SK-N-MC (cell line): ENCODE measurements at places on chromosomes 16 and 17.

GRCh38 chr16:73020409-73020884 lies 27.5 kb downstream of the ZFHX3 start:
- DNase-seq, result no peak

DNA sequence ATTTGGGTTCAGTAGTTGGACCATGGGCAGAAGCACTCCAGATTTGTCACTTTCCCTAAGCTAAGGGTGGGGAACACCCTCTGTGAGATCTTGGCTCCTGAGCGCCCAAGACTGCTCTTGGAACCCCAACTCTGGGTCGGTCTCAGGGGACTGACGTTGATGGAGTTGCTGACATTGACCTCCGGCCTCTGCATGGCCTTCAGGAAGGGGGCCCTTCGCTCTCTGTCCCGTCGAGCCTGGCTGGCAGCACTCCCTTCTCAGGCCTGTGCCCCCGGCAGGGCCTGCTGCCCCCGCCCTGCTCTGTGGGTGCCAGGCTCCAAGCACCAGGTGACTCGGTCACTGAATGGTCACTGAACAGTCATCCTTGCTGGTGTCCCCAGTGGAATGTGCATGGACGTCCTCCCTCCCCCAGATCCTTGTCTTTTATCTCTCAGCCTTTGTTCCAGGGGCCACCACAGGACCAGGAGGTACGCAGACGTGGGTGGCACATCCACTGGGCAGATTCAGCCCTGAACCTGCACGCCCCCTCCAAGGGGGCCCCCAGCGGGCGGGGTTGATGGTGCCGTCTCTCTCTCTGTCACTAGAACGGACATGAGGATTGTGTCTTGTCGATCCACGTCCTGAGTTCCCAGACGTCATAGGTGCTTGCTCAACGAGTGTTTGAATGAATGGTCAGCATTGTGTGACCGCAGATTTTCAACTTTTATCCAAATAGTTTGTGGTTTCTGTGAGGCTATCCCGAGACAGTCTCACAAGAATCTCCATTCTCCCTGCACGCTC lies 314.5 kb downstream of the SEC14L1 start:
- DNase-seq, result no peak

DNA sequence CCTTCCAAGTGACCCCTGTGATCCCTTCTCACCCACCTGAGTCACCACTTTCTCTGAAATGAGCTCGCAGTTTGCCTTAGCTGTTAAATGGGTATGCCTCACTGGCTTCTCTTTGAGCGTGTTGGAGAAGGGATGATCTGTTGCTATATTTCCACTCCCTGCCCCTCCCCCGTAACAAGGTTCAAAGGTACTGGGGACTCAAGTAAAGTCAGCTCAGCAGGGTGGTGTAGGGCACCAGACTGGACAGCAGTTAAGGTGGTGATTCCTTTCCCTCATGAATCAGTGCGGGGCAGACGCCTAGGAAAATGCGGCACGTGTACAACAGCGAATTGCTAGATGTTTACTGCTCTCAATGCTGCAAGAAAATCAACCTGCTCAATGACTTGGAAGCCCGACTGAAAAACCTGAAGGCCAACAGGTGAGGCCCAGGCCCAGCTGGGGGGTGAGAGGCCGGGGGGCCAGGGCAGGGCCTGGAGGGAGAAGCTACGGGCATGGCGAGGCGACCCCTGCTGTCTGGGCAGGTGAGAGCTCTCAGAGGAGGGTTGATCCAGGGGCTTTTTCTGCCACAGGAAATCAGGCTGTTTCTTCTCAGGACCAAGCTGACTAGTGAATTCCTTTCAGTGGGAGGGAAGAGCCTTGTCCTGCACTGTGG lies 130.3 kb downstream of the RAB11FIP4 start:
- DNase-seq, result no peak

- DNase-seq, result no peak
Observed at GRCh38 chr17:66378296-66378695, 75.9 kb downstream of the PRKCA start.

- DNase-seq, result no peak
Observed at GRCh38 chr16:10013364-10013763, 168.9 kb downstream of the GRIN2A start.

- no peak for DNase-seq
Observed at GRCh38 chr16:86824751-86825296, 246.5 kb downstream of the FOXL1 start.

DNA sequence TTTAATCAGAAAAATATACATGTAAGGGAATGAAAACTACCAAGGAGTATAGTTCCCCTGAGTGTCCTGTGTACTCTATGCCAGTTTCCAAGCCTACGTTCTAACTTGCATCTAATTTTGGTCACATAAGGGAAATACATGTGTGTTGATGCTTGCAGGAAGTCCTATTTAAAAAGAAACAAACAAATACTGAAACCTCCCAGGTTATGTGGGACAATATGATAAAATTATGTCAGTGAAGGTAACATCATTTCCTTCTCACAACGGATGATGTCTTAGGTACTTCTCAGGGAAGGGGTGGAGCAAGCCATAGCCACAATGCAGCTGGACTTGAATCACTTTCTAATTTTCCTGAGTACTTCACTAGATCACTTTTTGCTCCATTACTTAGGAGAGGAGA lies 115.9 kb downstream of the ZFHX3 start:
- DNase-seq, result no peak

- no peak for DNase-seq
Observed at GRCh38 chr17:15741624-15742023, 9.5 kb downstream of the TBC1D26 start.
